Activated CD4-positive, alpha-beta T cell treated with anti-CD3 and anti-CD28 coated beads for 36 hours (primary cell): ENCODE measurements at places on chromosomes 13 and 19. TPM values are rescaled to one million over a fixed set of nuclear protein-coding genes. Genes with fewer than 3 reads are reported as not detected.

DNA sequence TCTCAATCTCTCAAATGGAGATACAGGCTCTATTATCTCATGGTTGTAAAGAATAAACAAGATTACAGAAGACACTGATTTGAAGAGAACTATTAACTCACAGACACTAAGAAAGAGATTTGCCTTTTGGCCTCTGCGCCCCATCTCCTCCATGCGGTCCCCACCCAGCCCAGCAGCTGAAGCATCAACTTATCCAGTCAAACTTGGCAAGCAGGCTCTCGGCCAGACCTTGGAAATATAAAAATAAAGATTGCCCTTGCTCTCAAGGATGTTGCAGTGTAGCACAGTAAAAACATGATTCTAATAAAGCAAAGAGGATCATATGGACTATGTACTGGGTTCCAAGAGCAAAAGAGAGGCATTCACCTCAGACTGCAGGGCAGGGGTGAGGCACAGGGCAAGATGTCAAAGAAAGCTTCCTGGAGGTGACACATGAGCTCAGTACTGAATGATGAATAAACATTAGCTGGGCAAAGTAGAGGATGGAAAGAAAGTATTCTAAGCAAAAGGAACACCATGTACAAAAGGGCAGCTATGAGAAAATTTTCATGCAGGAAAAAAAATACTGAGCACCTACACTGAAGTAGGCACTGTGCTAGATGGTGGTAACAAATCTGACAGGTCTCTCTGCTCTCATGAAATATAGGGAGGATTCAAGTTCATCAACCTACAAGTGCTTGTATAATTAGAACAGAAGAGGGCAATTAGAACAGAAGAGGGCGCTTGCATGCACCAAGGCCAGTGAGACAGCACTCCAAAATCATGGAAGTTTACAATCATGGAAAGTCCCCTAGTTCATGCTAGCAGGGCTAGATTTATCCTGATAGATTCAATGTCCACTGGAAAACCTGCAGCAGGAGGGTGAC is 85.0 kb downstream of the SACS start:
- no peak overlapping the region for H3K4me3 ChIP-seq
- H3K4me1 ChIP-seq = no peaks in the 10 kb centered on the region
- no peak overlapping the region for H3K27ac ChIP-seq
- no peak for DNase-seq
- peaks cover 91% of the 10 kb centered on the region for H3K36me3 ChIP-seq

DNA sequence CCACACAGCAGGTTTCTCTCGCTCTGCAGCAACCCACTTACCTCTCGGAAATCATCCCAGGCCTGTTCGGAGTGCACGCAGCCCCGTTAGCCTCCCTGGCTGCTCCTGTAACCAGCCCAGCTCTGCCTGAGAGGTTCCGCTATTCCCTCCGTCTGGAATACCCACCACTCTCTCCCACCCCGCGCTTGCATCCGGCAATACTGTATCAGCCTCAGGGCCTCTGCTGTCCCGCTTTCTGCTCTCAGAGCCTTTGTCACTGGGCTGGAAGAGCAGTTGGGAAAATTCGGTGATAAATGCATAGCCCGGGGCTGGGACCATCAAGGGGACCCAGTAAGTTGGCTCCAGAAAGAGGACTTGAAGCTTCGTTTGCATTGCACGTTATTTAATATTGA is 759 bp upstream of the TLE6 start:
- DNase-seq = no peak
- H3K4me3 ChIP-seq = peak overlapping the region; percentile 77
- H3K27ac ChIP-seq = no peak overlapping the region
- no peaks in the 10 kb centered on the region for H3K36me3 ChIP-seq

DNA sequence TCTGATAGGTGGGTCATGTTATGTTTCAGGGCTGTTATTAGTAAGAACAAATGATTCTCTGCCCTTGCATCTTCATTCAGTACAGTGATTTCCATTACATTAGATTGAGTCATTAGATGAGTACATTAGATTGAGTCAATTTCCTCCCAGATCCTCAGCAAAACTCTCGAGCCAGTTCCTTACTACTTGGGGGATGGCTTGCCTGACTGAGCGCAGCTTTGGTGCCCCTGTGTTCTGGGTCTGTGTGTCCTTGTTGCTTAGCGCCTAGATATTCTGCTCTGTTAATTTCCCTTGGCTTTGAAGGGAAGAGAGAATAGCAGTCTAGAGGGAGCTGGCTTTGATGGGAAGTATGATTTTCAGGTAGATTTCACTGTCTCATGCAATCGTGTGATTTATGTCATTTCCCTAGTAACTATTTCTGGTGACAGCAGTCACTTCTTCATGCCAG is 19.1 kb upstream of the SCEL start:
- H3K4me1 ChIP-seq = peaks cover 16% of the 10 kb centered on the region
- no peak overlapping the region for H3K4me3 ChIP-seq
- H3K36me3 ChIP-seq = no peaks in the 10 kb centered on the region
- no peaks in the 10 kb centered on the region for H3K27me3 ChIP-seq

DNA sequence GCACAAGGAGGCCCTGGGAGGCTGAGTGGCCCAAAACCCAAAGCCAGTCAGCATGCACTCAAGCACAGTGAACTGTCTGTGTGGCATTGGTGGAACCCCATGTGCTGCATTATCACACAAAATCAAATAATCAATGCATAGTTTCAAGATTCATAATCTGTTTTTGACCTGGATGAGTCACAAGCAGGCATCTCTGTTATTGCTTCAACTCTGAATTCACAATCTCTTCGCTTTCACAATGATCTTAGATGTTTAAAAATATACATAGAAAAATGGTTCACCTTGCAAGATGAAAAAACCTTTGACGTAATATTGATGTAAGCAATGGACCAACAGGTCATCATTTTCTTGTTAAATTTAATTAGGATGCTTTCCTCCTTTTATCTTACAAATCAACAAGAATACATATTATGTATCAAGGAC is 455.4 kb downstream of the IRS2 start:
- DNase-seq = no peak
- H3K27me3 ChIP-seq = no peaks in the 10 kb centered on the region
- no peak overlapping the region for H3K27ac ChIP-seq
- no peak overlapping the region for H3K4me3 ChIP-seq

Gene CEACAM20
- not detected for total RNA-seq

Gene ZNF208
- 2.7 TPM for total RNA-seq

- peaks cover 3% of the 10 kb centered on the region for H3K36me3 ChIP-seq
- no peaks in the 10 kb centered on the region for H3K27me3 ChIP-seq
- peak overlapping the region; percentile 81 for H3K27ac ChIP-seq
- peak; percentile 57 for DNase-seq
Measured at GRCh38 chr13:109779074-109779473, 7.3 kb downstream of the IRS2 start.

Gene APOC4
- not detected for total RNA-seq

Gene COL4A2
- total RNA-seq = not detected

Gene ZNF177
- total RNA-seq = 1.0 TPM

DNA sequence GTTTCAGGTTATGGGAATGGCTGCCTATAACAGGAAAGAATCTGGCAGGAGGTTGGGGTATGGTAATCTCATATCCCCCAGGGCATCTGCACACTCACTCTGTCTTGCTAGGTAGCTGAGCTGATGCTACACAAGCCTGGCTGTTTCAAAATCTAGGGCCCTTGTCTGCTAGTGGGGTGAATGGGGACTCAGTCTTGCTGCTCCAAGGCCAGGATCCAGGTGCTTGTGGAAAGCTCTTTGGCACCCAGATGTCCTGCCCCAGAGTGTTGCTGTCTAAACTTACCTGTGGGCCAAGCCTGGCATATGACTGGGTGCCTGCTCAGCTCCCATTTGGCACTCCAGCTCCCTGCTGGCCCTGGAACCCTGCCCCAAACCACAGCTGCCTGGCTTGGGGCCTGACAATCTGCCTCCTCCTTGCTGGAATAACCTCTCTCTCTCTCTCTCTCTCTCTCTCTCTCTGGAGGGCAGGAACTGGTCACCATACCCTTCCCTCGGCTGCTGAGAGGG is 158.1 kb upstream of the TSC22D1 start:
- DNase-seq = no peak
- H3K27ac ChIP-seq = no peak overlapping the region
- no peak overlapping the region for H3K4me3 ChIP-seq
- peaks cover 2% of the 10 kb centered on the region for H3K27me3 ChIP-seq

Gene C19orf38
- total RNA-seq = 2.7 TPM

- H3K4me1 ChIP-seq = peaks cover 9% of the 10 kb centered on the region
- H3K27ac ChIP-seq = peak overlapping the region; percentile 2
- DNase-seq = peak; percentile 15
- H3K4me3 ChIP-seq = peak overlapping the region; percentile 66
- peaks cover 14% of the 10 kb centered on the region for H3K27me3 ChIP-seq
- H3K36me3 ChIP-seq = peaks cover 7% of the 10 kb centered on the region
Measured at GRCh38 chr19:12052091-12052496, 667 bp downstream of the ZNF878 start.

Gene TARM1
- not detected for total RNA-seq

- H3K4me3 ChIP-seq = no peak overlapping the region
- no peaks in the 10 kb centered on the region for H3K4me1 ChIP-seq
- no peak for DNase-seq
- peaks cover 13% of the 10 kb centered on the region for H3K27me3 ChIP-seq
- H3K27ac ChIP-seq = no peak overlapping the region
Measured at GRCh38 chr19:824885-825284, 2.8 kb upstream of the AZU1 start.

GRCh38 chr19:31840371-31840770 is 491.1 kb upstream of the TSHZ3 start:
- H3K4me3 ChIP-seq = no peak overlapping the region
- H3K27ac ChIP-seq = no peak overlapping the region
- DNase-seq = no peak
- no peaks in the 10 kb centered on the region for H3K27me3 ChIP-seq
- H3K4me1 ChIP-seq = no peaks in the 10 kb centered on the region

DNA sequence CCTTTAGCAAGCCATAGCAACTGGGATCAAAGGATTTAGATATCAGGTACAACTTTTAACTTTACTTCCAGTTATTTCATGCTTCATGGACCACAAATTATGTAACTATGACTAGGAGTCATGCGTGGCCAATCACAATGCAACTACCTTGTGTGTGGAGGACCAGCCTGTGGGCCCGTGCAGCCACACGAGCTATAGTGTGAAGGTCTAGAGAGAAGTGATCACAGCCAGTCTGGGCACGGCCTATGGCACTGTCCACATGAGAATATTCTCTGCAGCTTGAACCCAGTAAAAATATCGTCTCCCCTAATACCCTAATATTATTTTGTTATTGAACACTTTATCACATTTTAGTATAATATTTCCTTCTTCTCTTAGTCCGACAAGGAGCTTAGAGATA is 464.9 kb upstream of the MIR17HG start:
- no peaks in the 10 kb centered on the region for H3K36me3 ChIP-seq
- no peaks in the 10 kb centered on the region for H3K27me3 ChIP-seq
- H3K4me3 ChIP-seq = no peak overlapping the region
- no peak overlapping the region for H3K27ac ChIP-seq

Gene HRC
- not detected for total RNA-seq

Gene CGB7
- total RNA-seq = 0.40 TPM

DNA sequence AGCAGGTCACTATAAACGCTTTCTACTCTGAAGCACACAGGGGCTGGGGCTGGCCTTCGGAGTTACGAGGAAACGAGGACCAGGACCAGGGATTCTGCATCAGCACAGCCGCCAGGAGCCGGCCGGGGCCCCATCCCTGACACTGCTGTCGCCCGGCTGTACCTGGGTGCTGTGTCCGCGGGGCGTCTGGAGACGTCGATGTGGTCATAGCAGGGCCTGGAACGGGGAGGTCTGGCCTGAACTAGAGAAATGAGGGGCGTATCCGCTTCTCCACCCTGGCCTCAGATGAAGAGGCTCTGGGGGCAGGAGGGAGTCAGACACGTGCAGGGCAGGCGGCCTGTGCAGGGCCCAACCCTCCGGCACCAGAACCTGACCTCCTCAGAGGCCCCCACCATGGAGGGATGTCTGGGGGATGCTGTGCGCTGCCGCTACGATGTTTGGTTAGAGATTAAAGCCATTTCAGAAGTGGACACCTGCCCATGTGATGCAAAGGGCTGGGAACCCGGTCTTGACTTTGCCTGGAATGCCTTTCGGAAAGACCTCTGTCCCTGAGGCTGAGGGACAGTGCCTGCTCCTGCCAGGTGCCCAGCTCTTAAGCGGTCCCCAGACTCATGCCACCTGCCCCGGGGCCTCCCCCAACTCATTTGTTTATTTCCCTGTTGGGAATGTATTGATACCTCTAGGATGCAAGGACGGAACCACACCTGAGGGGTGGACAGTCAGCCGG is 21.4 kb downstream of the GAS6 start:
- H3K27ac ChIP-seq = no peak overlapping the region
- H3K36me3 ChIP-seq = no peaks in the 10 kb centered on the region
- no peaks in the 10 kb centered on the region for H3K27me3 ChIP-seq
- peaks cover 12% of the 10 kb centered on the region for H3K4me1 ChIP-seq

- no peak overlapping the region for H3K4me3 ChIP-seq
- H3K27me3 ChIP-seq = peaks cover 2% of the 10 kb centered on the region
- no peak for DNase-seq
Measured at GRCh38 chr13:72565893-72566292, 161.5 kb downstream of the MZT1 start.

Gene CYP4F12
- not detected for total RNA-seq

- peaks cover 24% of the 10 kb centered on the region for H3K4me1 ChIP-seq
- H3K36me3 ChIP-seq = no peaks in the 10 kb centered on the region
- no peaks in the 10 kb centered on the region for H3K27me3 ChIP-seq
Measured at GRCh38 chr13:110525328-110526319, 35.9 kb downstream of the RAB20 start.

DNA sequence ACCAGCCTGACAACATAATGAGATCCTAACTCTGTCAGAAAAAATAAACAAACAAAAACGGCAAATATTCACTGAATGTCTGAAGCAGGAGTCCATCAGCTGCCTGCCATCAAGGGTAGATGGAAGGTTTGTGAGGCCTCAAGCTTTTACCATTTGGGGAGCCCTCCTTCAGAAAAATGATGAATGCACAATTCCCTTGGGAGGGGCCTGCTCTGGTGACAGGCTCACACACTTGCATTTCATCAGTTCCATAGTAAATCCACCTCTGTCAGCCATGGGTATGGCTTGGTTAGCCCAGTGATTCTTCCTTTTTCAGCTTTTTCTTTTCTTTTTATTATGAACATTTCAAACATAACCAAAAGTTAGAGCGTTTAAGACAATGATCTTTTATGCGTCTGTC is 26.3 kb upstream of the KATNAL1 start:
- peaks cover 15% of the 10 kb centered on the region for H3K4me1 ChIP-seq
- no peak overlapping the region for H3K27ac ChIP-seq
- H3K36me3 ChIP-seq = no peaks in the 10 kb centered on the region
- DNase-seq = no peak
- no peaks in the 10 kb centered on the region for H3K27me3 ChIP-seq
- no peak overlapping the region for H3K4me3 ChIP-seq

GRCh38 chr13:65036999-65037398 is 2193.1 kb downstream of the PCDH9 start:
- H3K4me1 ChIP-seq = no peaks in the 10 kb centered on the region
- H3K36me3 ChIP-seq = no peaks in the 10 kb centered on the region
- no peak for DNase-seq
- no peak overlapping the region for H3K4me3 ChIP-seq
- H3K27me3 ChIP-seq = no peaks in the 10 kb centered on the region
- no peak overlapping the region for H3K27ac ChIP-seq

GRCh38 chr19:2334986-2335846 is 6.7 kb downstream of the SPPL2B start:
- no peak overlapping the region for H3K27ac ChIP-seq
- peaks cover 10% of the 10 kb centered on the region for H3K36me3 ChIP-seq
- peaks cover 32% of the 10 kb centered on the region for H3K4me1 ChIP-seq
- DNase-seq = peak; percentile 47
- no peak overlapping the region for H3K4me3 ChIP-seq
